ENCODE measurements at places on chromosomes 5 and 9.

DNA sequence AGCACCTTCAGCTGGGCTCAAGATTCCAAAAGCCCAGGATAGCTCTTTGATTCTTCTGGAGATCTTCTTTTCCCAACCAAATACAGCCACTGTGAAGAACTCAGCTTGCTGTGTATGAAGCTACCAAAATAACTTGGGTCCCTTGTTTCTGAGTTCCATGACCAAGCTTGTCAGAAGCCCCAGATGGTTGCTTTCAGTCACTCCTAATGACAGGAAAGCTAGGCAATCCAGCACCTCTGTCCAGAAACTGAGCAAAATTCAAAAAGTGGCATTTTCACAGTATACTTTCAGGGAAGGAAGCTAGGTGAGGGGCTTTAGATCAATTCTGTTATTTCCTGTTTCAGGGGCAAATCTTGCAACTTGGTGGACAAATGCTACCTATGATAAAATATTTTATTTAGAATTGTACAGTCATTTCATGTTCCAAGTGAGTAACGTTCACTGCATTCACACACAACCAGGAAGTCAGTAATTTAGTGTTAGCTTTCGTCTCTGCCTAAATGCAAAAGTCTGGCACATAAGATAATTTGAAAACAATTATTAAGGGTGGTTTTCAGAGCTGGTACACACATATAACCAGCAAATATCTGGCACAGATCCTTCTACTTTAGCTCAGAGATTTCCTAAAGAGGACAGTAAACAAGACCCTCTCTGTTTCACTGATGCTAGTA, 330.1 kb downstream of the GLIS3 start:
- DNase-seq: no peak

GRCh38 chr5:63211448-63212132, 633.0 kb downstream of the LRRC70 start:
- peak; percentile 2 for DNase-seq

- no peak for DNase-seq
Measured at GRCh38 chr5:39469176-39469575, 44.4 kb upstream of the DAB2 start.

- DNase-seq: no peak
Measured at GRCh38 chr9:89295400-89295799, 15.6 kb upstream of the CKS2 start.

GRCh38 chr5:81080809-81081460, 120.8 kb downstream of the RASGRF2 start:
- DNase-seq: peak; percentile 52

DNA sequence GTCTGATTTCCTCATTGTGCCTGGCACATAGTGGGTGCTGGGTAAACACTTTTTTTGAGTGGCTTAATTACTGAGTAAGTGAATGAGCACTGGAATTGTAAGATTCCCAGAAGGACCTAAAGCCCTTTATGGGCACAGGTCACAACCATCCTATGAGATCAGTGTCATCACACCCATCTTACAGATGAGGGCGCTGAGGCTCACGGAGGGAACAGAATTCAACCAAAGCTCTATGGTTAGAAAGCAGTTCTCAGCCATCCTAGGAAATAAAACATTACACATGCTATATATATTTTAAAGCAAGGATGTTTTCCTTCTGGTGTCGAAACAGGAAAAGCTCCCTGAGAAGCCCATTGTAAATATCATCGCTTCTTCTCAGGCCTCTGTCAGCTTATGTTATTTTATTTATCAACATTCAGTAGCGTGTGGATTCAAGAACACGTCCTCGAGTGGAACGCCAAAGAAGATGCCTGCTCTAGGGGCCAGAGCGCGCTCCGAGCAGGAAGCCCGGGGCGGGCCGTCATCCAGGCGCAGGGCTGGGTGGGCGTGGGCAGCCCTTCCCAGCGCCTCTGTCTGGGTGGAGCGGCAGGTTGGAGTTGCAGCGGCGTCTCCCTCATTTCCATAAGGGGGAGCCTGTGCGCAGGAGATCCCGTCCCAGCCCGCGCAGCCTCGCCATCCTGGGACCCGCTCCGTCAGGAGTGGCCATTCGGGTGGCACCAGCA, 155.8 kb upstream of the SMIM23 start:
- DNase-seq: no peak

- no peak for DNase-seq
Measured at GRCh38 chr5:93572608-93573353, 8.2 kb downstream of the NR2F1-AS1 start.

- DNase-seq: no peak
Measured at GRCh38 chr5:175652741-175653663, 4.9 kb upstream of the HRH2 start.

GRCh38 chr9:14633148-14633547, 60.1 kb downstream of the ZDHHC21 start:
- DNase-seq: no peak

DNA sequence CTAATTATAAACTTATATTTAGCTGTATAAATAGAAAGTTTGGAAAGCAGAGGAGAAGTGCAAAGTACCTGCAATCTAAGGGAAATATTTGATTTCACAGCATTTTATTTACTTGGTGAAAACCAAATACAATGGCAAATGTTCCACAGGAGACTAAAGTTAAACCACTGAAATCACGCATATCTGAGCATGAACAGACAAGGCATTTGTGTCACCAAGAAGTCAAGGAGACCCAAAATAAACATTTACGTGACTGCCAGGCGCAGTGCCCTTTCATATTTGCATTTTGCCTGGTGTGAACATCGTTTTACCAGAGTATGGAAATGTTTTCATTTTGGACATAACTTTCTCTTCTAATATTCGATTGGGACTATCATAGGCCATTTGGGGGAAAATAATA, 20.6 kb downstream of the UGCG start:
- no peak for DNase-seq

DNA sequence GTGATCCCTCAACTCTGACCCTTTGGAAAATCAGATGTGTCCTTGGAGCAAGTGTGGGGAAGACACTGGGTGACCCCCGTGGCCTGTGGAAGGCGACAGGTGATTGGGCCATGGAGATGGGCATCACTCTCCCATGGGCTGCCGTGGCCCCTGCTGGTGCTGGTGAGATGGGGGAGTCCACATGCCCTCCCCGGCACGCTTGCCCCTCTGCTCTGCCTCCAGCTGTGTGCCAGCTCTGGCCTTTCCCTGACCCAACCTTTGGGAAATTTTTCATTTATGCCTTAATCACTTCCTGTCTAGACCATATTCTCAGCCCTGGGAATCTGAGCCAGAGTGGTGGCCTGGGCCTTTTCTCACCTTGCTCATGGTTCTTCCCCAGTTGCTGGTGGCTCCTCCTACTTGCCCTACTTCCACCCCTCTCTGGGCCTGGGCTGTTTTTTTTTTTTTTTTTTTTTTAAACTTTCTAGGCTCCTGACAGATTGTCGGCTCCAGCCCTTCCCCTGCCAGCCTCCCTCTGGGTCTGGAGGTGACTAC, 56.6 kb downstream of the RGS3 start:
- no peak for DNase-seq

- no peak for DNase-seq
Measured at GRCh38 chr5:130501151-130501865, 597.0 kb downstream of the CHSY3 start.

- no peak for DNase-seq
Measured at GRCh38 chr9:120542701-120543490, 37.1 kb downstream of the CDK5RAP2 start.

- peak; percentile 19 for DNase-seq
Measured at GRCh38 chr9:130088051-130088450, 34.3 kb downstream of the GPR107 start.

All from hippocampal formation (tissue), 2 donors.